ENCODE measurements at places on chromosomes 4 and X. TPM values are rescaled to one million over a fixed set of nuclear protein-coding genes. Genes with fewer than 3 reads are reported as not detected.

Gene CNGA1
- not detected for total RNA-seq

Gene ACE2
- not detected for total RNA-seq

Gene ESX1
- not detected for total RNA-seq

Gene FSTL5
- total RNA-seq = 6.3 TPM

Gene TCEAL5
- total RNA-seq = not detected

Gene TLR8
- total RNA-seq = not detected

Gene TMSB15C
- 18.7 TPM for total RNA-seq

Gene S100P
- total RNA-seq = not detected

Gene TCEAL6
- total RNA-seq = not detected

Gene CCDC160
- 9.1 TPM for total RNA-seq

Gene CPZ
- not detected for total RNA-seq

Gene AMOT
- 116 TPM for total RNA-seq

Gene CSAG1
- total RNA-seq = not detected

Gene MAGED4
- 143 TPM for total RNA-seq

Gene PRDM5
- total RNA-seq = 21.9 TPM
